SHP77 treated with DMSO at 0.1 percent for 48 hours (cell line): ENCODE measurements at places on chromosomes 3 and 15.
A peak's percentile ranks its signal among the peaks of the same experiment; 100 is the strongest.

- DNase-seq = no peak
Observed at GRCh38 chr3:132625613-132626012, 28.5 kb downstream of the ACKR4 start.

DNA sequence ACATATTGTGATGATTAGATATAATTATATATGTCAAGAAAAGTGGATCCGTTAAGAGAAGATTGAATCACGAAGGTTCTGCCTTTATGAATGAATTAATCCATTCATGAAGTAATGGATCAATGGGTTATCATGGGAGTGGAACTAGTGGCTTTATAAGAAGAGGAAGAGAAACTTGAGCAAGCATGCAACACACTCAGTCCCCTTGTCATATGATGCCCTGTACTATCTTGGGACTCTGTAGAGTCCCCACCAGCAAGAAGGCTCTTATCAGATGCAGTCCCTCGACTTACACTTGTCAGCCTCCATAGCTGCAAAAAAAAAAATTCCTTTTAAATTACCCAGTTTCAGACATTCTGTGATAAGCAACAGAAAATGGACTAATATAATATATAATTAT lies 301.9 kb downstream of the RAP2B start:
- DNase-seq = no peak

DNA sequence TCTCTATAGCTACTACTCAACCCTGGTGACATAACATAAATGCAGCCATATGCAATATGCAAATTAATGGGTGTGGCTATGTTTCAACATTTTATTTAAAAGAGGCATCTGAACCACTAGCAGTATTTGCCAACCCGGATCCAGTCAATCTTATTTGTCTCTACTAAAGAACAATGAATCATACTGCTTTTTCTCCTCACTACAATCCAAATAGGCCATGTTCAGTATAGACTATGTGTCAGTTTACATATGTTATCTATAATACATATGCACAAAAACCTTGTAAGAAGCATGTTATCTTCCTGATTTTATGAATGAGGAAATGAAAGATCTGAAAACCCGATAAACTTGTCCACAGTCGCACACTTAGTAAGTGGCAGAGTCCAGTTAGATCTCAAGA lies 125.7 kb downstream of the STAG1 start:
- DNase-seq = no peak

GRCh38 chr3:114939920-114940319 lies 207.2 kb downstream of the ZBTB20 start:
- DNase-seq = peak; percentile 37

DNA sequence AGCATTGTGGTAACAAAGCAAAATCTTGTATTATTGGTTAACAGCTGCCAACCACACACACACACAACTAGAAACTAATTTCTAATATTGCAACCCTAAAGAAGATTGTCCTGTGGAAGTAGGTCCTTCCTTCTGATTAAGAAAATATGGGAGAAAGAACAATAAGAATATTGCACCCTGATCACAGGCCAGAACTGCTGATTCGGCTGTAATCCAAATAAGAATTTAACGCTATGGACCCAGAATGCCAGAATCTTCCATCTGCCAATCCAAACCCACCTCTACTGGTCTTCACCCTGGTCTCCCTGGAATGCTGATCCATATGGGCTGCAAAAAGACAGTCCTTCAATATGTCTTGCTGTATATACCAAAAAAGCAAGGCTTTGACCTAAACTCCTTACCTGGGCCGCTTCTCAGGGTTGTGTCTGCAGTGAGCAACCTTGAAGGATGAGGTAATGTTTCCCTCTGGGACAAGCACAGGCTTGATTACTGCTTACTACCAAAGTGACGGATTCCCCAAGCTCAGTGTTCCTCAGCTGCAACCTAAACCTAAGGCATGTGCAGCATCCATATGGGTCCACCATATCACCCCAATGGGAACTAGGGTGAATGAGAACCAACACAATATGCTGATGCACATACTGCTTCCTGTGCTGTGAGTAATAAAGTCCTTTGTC lies 8.0 kb downstream of the CCDC14 start:
- no peak for DNase-seq

- DNase-seq = no peak
Observed at GRCh38 chr3:131796558-131797198, 238.1 kb downstream of the CPNE4 start.

DNA sequence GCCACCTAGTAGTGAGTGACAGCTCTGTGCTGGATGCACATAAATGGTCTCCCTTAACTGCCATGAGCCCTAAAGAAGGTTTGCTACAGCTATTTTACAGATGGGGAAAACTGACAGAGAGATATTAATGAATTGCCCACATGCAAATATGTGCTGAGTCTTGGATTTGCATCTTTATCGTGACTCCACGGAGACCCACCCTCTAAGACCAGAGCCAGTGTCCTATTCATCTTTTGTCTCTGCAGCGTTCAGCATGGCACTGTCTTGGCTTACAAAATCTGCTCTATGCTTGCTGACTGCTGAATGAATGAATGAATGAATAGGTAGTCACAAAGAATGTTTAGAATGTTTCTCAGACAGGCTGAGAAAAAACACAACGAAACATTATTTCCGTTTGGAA lies 48.3 kb downstream of the BTD start:
- no peak for DNase-seq

GRCh38 chr15:63291507-63291906 lies 14.1 kb downstream of the APH1B start:
- no peak for DNase-seq

DNA sequence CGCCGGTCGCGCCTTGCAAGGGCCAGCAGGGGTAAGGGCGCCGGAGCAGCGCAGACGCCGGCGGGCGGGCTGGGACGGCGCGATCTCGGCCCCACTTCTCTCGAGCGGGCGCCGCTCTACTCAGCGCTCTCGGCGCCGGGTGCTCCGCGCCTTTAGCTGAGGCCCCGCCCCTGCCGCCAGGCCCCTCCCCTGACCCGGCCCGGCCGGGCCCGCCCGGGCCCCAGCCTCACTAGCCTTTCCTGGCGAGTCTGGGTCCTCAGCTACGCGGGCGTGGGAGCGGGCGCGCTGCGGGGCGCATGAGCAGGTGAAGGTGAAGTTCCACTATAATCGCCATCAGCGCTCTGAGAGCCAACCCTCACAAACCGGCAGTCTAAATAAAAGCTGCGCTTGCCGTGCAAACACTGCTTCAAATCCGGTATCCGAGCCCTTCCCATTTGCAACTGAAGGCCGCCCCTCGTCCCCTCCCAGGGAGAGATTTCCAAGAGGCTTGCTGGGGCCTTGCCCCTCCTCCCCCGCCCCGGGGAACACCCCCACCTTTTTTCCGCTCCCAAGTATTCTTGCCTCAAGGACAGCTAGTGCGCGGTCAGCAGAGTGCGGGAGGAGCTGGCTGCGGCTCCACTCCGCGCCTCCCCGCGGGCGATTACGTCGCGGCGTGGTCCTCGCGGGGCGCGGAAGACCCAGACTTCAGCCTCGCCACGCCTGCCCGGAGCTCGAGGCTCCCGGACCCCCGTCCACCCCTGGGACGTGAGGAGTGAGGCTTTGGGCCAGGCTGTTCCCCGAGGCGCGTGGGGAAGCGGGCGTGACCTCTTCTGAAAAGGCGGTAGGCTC lies at the start of gene RPP25:
Gene RPP25 (minus strand): TSS at position 125 of the 828 bp plus-strand sequence. CDS start 189 bp downstream, outside the sequence.
- peak; percentile 79 for DNase-seq

DNA sequence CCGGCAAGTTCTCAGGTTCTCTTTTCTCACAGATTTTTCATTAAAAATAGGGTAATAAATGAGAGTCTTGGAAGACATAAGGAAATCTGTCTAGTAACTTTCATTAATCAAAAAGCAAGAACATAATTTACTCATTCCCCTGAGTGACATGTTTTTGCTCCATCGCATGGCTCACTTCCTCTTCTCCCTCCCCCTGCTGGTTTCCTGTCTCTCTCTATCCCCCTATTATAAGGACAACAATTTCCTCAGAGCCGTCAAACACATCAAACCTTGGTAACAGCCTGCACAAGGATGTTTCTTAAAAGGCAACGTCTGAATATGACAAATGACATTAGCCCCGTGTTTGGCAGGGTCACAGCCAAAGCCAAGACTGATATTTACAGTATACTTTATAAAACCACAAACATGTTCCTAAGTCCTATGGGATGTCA lies 1149.6 kb downstream of the IGSF11 start:
- DNase-seq = no peak

GRCh38 chr3:52193065-52193464 lies 4.9 kb upstream of the ALAS1 start:
- DNase-seq = no peak

DNA sequence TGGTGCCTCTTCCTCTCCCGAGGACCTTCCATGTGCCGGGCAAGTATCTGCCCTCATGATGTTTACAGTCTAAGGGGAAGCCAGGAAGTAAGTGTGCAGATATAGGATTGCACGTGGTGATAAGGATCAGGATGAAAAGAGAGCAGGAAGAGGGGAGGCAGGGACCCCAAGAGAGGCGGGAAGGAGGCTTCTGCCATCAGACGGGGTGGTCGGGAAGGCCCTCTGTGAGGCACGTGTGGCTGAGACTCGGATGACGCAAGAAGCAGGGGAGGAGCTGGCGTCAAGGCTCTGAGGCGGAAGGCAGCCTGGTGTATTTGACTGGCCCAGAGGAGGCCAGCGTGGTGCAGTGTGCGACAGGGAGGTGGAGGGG lies 762 bp upstream of the IQSEC1 start:
- no peak for DNase-seq

- no peak for DNase-seq
Observed at GRCh38 chr3:30622790-30623189, 16.4 kb downstream of the TGFBR2 start.

DNA sequence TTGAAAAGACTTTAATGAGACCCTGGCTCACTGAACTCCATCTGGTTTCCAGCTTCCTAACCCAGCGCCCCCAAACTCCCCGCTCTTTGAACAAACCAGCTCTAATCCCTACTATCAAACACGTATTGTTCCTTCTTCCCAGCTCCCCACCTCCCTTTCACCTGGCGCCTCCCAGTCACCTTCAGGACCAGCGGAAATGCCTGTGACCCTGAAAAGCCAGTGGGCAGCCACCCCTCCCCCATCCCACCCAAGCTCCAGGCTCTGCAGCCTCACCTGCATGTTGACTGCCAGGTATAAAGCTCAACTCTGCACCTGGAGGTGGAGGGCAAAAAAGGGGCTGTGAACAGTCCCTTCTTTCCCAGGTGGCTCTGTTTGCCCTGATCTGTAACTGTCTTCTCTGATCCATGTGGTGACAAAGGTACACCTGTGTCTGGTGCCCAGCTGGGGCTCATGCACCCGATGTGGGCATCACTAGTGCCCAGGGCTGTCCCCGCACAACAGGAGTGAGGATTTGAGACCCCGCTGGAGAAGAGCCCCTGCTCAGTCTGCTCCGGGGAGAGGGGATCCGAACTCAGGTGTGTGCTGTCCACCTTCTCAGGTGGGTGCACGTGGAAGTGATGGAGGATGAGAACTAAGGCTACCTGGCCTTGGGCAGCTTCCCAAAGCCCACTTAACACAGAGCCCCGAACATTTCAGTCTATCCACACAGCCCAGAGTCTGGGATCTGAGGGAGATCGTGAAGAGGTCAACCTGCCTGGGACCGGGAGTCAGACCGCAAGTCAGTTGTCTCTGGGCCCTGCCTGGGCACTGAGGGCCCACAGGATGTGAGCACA lies 128.9 kb downstream of the NSMCE3 start:
- DNase-seq = no peak

GRCh38 chr15:68315035-68315434 lies 37.5 kb downstream of the FEM1B start:
- no peak for DNase-seq
